ENCODE measurements at places on chromosomes 1 and 21.

DNA sequence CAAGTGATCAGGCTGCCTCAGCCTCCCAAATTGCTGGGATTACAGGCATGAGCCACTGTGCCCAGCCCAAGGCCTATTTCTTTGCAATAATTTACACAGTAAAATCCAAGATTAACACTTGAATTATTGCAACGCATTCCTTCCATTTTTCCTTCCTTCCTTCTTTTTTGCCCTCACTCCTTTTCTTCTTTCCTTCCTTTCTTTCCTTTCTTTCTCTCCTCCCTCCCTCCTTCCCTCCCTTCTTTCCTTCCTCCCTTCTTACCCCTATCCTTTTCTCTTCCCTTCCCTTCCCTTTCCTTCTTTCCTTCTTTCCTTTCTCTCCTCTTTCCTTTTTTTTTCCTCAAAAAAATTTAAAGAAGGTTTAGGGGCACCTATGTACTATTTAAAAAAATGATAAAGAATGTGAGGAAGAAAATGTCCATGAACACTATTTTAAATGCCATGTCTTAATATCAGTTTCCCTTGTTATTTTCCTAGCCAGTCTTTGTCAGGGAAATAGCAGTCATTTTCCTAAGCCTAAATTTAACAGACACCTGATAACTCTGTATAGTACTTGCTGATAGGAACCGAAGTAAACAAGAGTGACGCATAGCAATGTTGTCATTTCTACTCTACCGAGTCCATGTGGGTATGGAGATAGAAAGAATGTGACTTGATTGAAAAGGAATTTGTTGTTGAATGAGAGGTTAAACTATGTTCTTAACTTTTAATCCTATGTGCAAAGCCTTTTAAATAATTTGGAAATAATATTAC, 79.8 kb upstream of the HMCN1 start:
- no peak for DNase-seq

- DNase-seq: no peak
These were observed 7.0 kb downstream of the KCNAB2 start for GRCh38 chr1:6052543-6053205.

GRCh38 chr1:92995441-92996430, 34.5 kb upstream of the DIPK1A start:
- no peak for DNase-seq

GRCh38 chr21:45264146-45264911, 23.4 kb downstream of the POFUT2 start:
- DNase-seq: no peak

- no peak for DNase-seq
These were observed 297.4 kb downstream of the ST6GALNAC3 start for GRCh38 chr1:76371941-76372340.

DNA sequence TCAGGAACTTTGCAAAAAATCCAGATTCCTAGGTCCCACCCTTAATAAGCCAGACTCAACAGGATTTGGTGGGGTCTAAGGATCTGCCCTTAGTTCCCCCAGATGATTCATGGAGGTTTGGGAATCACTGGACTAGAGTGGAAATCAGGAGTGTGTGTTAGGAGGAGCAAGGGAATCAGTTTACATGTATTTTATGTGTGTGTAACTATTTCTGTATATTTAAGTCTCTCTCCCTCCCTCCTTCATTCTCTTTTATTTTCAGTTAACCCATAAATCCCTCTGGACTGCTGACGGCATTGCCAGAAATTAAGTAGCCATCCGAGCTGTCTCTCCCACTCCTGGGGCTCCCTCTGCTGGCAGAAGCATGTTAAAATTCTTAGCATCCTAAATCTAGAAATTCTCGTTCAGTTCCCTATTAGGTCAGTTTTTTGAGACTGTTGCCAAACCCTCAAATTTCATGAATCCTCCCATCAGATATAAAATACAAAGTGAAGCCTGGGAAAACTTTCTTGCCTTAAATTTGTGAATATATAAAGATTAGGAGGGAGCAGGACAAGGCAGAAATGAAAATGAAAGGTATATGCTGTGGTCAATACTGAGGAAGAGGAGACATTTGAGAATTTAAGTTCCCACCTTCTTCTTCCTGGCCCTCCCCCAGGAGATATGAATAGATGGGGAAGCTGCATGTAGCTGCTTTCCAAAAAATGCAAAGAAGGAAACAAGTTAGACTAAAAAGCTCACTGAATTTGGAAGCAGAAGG, 11.7 kb upstream of the HSD11B1 start:
- peak; percentile 55 for DNase-seq

GRCh38 chr1:208460823-208461222, 216.6 kb upstream of the PLXNA2 start:
- DNase-seq: no peak

DNA sequence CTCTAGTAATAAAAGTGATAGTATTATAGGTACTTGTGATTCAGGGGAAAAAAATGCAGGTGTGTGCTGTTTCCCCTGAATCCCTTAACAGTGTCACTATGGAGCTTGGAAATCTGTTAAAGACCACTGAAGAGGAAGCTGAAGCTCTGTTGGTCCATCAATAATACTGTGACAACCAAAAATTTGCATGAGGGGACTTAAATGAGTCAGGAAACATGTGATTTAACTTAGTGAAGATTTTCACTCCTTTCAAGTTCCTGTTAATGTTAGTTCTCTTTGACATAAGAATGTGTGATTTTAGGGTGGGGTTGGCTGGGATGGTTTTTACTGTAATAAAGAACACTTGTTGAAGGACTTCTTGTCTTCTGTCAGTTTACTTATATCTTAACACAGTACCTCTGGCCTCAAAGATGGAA, 32.0 kb downstream of the VANGL2 start:
- DNase-seq: no peak

- DNase-seq: no peak
These were observed 48.0 kb downstream of the ACTN2 start for GRCh38 chr1:236734141-236734765.

DNA sequence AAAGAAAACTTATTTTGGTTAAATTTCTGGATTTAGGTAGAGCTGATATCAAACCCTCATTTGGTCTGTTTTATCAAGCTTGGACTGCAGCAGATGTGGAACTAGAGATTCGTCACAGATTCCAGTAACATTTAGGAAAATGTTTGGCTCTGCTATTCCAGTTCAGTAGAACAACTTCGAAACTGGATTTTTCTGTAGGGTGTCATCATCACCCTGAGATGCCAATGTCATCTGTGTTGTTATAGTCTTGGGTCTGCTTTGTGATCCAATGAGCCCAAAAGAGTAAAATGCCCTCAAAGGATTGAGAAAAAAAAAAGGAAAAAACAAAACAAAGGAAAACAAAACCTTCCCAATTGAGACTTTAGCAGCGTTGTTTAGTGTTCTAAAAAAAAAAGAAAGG, 55.4 kb downstream of the LAMC2 start:
- no peak for DNase-seq

- no peak for DNase-seq
These were observed 105.0 kb upstream of the SPAG17 start for GRCh38 chr1:118290046-118290445.

GRCh38 chr21:37452227-37452626, 85.7 kb downstream of the DYRK1A start:
- no peak for DNase-seq

DNA sequence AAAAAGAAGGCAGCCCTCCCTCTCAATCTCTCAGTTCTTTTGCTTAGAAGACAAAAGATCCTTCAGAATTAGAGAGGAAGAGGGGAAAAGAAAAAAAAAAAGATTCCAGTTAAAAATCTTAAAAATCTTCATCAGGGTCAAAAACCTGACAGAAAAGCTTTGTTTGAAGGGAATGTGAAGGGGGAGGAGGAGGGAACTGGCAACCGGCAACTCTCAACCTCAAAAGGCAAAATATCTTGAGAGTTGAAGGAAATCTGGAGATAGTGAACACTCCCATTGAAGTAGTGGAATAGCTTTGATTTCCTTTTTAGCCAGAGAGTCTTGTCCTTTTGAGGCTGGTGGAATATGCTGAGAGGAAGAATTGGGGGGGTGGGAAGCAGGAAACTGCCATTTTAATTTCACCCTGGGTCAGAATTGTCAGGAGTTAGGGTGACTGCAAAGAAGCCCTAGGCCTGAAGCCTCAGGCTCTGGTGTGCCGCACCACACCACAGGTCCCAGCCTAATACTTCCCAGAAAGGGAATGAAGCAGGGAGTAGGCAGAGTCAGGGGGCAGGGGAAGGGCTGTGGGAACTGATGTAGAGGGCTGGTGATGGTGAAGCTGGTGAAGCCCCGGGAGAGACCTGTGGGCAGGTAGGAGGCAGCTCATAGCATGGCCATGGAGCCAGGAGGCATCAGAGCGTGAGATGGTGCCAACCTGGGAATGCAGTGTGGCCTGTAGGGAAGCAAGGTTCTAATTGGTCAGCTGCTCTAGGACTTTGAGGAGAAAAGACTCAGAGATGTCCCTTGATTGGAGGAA, 24.6 kb downstream of the KIRREL1 start:
- no peak for DNase-seq

DNA sequence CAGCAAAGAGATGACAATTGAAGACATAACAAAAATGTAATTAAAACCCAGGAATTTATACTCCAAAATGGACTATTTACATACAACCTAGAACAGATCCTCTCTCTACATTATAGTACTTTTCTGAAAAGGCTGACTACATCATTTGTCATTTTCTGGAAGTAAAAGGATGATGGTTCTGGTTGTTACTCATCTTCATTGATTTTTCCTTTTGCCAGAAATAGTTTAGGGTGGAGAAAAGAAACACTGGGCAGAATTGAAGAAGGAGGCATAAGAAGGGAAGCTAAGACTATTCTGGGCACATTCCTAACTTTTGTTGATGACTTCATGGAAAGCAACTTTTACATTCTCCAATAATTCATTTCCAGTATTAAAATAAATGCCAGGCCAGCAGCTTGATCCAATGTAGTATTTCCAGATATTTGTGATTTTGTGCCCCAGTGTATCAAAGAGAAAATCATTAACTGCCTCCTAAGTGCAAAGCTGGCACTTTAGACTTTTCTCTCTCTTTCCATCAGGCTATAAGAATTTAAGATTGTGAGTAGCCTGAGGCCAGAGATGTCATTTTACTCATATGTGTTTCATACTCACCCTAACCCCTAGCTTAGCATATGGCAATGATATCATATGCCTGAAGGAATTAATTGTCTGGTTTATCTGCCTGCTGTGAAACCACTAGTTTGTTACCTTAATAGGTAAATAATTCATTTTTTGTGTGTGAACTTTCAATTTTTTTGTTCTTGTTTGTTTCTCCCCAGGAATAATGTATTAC, 369.5 kb upstream of the LYPLAL1 start:
- DNase-seq: no peak

- DNase-seq: no peak
These were observed 525.6 kb downstream of the PTBP2 start for GRCh38 chr1:97247196-97247595.

DNA sequence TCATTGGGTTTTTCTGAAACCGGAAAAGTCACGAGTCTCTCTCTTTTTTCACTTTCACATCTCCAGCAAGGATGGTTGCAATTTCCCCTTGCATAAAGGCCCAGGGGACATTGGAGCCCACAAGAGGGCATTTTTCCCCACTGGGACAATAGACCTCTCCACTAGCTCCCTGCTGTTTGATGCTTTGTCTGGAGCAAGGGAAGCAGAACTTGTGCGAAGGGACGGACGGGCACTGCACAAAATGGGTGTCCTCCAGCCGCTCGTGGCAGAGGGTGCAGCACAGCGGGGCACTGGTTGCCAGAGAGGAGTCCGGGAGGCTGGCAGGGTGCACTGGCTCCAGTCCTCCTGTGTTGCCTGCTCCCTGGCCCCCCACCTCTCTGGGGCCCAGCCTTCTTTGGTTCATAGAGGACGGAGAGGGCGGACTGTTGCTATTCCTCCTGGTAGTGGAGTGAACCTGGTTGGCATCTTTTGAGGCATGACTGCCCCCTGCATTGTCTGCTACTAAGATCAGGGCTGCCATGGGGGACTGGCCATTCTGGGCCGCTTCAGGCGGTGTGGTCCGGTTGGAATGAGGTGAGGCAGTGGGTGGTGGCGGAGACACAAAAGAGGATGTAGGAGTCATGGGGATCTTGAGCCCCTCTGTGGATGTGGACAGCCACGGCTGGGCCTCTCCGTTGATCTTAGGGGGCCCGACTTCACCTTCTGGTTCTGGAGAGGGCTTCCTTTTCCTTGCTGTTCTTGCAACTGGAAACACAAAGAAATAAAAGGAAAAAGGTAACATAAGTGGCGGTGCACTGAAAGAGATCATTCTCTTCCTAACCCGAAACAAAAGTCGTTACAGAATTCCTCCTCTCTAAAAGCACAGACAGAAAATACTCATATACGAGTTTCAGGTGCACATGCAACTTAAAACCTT, 2.6 kb downstream of the IRF2BP2 start:
- DNase-seq: no peak

- DNase-seq: no peak
These were observed 22.9 kb upstream of the LAMC1 start for GRCh38 chr1:183000167-183000962.

DNA sequence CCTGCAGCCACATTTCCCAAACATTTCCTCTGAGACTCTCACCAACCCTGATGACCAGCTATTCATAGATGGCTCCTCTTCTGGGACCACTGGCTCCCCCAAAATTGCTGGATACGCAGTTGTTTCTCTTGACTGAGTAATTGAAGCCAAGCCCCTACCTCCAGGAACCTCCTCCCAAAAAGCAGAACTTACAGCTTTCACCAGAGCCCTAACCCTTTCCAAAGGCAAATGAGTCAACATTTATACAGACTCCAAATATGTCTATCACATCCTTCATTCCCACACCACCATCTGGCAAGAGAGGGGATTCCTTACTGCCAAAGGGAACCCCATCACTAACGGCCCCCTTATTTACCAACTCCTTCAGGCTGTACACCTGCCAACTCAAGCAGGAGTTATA, 20.3 kb upstream of the CA6 start:
- no peak for DNase-seq

GRCh38 chr1:27372808-27373690, 1.6 kb downstream of the FCN3 start:
- DNase-seq: no peak

DNA sequence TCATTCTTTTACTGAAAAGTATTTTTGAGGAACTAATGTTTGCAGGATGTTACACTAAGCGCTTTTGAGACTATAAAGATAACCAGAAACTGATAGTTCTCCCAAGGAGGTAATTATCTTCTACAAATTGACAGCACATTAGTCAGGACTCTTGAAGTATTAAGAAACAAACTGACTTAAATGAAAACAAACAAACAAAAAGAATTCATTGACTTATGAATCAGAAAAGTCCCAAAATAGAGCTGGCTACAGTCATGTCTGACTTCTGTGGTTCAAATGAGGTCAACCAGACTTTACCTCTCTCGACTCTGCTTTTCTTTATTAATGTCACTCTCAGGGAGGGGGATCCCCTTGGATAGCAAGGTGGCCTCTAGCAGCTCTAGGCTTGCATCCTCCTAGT, 296.8 kb downstream of the TPR start:
- DNase-seq: no peak

GRCh38 chr1:205493241-205494085, 11.0 kb upstream of the CDK18 start:
- DNase-seq: no peak

DNA sequence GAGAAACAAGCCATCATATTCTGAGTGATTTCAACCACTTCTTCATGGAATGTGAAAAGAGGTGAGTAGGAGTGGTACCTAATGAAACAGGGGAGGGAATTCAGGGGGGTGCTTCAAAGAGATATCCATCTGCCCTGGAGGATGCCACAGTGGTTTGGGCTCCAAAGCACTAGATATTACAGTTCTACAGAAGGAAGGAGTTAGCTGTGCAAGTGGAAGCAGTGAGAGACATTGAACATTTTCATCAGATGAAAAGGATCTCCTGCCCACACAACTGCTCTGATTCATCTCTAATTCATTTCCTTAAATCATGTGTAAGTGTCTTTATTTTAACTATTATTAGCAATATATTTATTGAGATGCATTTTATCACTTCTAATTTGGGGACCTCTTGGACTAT, 2.8 kb upstream of the RGS5 start:
- DNase-seq: no peak

Measured in activated T-helper 9 cell treated with anti-CD3 and anti-CD28 coated beads, Interleukin-2, amount 50 U/mL, for 16 hours (primary cell).